Breast epithelium (tissue), 4 donors: ENCODE measurements at places on chromosomes 7 and 10.
A peak's percentile ranks its signal among the peaks of the same experiment; 100 is the strongest.

DNA sequence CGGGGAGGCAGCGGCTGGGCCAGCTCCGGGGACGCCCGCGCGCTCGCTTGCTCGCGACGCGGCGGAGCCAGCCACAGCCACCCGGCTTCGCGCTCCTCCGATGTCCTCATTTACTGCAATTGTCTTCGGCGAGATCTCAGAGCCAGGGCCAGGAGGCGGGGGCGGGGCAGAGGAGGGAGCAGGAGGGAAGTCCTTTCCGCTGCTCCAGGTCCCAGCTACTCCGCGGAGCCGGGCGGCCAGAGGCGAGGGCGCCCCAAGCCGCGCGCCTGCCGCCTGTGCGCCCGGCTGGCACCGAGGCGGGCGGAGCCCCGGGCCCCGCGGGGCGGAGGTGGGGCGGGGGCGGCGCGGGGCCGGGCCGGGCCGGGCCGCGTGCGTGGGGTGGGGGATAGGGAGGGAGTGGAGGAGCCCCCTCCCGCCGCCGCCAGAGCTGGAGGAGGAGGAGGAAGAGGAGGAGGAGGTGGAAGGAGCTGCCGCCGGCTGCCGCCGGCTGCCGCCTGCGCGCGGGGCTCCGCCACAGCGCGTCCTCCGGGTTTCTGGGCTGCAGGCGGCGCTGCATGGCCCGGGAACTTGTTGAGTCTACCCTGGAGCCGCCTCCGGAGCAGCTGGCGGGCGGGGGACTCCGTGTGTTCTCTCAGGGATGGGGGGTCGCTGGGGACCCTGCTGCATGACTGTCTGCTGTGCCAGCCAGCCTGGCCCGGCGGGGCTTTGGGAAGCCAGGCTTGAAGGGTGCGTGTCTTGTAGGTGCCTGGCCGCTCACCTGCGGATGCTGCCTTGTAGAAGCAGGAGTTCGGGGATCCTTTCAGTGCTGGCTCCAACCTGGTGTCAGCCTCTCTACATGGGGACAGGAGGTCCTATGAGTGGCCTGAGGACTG is at the start of gene INSYN2A:
Gene INSYN2A (minus strand): TSS at position 310 of the 872 bp plus-strand sequence. CDS start 20,196 bp downstream, outside the sequence.
- peak; percentile 56 for DNase-seq

GRCh38 chr10:75334720-75335119 is 66.8 kb downstream of the ZNF503 start:
- no peak for DNase-seq

- DNase-seq: no peak
Observed at GRCh38 chr7:139673230-139673629, 104.6 kb downstream of the HIPK2 start.

DNA sequence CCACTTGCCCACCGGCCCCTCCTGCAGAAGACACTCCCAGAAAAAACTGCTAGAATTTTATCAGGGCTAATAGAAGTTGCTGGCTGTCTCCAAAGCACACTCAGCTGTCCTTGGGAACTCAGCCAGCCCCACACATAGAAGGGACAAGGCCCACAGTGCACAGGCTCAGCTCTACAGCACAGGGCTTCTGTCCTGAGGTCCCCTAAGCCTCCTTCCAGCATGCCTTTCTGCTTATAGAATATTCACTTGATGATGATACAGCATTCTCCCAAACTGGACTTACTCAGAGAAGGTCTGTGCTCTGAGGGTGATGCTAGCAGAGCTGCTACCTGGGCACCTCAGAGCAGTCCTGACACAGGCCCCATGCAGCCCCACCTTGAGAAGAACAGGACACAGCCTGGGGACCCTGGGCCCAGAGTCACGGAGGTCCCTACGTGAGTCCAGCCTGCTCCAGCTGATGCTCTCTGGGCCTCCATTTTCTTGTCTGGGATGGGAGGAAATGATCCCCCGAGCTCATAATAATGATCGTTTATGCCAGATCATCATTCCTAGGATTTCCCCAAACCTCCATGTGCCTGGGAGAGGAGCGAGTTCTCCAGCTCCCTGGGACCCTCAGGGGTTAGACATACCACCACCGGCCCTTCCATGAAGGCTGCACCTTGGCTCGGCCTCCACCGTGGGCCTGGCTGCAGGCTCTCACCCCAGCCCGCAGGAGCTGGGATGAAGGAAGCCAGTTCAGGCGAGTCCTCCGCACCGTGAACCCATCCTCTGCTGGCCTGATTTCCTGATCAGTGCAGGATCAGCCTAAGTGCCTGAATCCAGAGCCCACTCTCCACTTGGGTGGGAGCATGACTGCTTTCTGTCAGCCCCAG is 145.6 kb downstream of the ZNF248 start:
- DNase-seq: no peak

DNA sequence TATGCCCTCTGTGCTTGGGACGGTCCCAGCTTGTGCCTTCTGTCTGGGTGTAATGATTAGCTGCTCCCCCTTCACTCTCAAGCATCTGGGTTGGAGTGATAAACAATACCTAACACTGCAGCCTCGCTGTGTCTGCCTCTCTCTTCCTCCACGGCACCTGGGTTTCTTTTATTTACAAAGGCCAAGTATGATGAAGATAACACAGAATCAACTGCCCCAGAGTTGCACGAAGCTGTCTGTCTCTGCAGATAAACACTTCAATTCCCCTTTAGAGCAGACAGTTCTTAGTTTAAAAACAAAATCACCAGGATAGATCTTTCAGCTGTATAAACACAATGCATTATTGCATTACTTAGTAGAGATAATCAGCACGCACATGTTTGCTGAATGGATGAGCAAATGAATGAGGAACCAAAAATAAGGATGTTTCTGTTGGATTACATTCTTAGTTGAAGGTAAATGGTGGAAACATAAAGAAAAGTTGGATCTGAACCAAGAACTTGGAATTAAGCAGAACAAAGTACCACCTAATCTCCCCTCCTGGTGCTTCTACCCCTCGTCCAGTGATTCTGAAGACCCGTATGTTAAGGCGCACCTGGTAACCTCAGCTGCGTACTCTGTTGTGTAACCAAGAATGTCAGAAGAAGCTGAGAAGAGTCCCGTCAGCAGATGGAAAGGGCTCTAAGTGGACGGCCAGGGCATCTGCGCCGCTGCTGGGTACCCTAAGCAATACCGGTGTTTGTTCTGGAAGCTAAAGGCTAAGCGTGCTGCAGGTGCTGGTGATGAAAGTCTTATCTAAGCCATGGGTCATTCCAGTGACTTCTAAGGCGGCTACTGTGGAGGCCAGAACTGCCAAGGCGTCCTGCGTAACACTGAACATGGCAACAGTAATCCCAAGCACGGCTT is 26.6 kb downstream of the INSIG1 start:
- no peak for DNase-seq

DNA sequence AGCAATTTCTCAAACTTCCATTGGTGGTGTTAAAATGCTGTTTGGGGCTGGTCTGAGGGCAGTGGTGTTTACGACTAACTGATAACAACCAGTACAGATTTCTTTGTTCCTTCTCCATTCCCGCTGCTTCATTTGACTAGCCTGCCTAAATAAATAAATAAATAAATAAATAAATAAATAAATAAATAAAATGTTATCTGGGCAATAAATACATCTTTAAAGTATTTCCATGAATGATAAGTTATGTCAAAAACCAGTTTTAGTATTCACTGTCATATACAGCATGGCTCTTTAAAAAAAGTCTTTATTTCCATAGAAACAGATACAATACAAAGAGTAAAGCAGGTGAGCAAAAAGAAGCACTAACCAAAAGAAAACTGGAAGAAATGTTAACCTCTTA is 81.3 kb downstream of the ATE1 start:
- no peak for DNase-seq

DNA sequence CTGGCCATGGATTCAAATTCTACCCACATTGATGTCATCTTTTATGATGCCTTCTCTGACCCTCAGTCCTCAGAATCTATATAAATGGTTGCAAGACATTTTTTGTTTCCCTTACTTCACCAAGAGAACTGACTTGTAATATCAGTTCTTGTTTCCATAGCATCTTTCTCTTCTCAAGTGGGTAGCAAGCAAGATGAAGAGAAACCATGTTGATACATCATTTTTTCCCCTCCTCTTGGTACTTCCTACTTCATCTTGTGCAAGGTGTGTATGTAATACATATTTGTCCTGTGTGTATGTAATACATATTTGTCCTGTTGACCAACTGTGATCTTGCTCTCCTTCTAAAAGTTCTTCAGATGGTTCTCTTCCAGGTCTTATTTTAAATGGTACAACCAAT is 348.6 kb downstream of the PTEN start:
- DNase-seq: no peak

DNA sequence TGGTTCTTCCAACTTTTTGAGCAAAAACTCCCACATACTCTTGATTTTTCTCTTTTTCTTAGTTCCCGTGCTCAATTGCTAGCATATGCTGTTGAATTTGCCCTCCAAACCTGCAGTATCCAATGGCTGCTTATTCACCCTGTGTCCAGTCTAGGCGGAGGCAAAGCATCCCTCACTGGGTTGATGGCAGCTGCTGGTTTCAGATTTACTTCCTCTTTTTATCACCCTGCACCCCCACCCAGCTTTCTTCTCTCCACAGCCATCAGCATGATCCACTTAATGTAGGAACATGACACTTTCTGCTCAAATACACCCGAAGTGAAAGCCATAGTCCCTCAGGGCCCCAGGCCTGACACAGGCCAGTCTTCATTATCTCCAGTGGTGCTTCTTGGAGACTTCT is 87.6 kb upstream of the ADARB2 start:
- no peak for DNase-seq

DNA sequence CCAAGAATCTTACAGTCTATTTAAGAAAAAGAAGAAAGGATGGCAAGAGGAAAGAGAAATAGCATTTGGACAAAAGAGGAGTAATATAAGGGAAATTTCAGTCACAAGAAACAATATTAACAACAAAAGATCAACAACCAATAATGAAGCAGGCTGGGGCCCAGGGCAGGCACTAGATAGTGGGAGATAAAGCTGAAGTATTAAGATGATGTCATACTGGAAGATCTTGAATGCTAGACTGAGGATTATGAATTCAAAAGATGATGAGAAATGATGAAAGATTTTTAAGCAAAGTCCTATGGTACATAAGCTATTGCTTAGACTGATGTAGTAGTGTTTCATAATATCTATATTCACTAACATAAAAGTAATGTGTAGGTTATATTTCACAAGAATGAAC is 51.8 kb upstream of the SPOCK2 start:
- no peak for DNase-seq
